ENCODE measurements at places on chromosomes 7 and 10. TPM values are rescaled to one million over a fixed set of nuclear protein-coding genes. Genes with fewer than 3 reads are reported as not detected.

Gene EPHB6
- 32.8 TPM for total RNA-seq

- no peak for DNase-seq
Observed at GRCh38 chr10:3836222-3836820, 51.3 kb upstream of the KLF6 start.

Gene TMEM26
- total RNA-seq = not detected

- DNase-seq = no peak
Observed at GRCh38 chr10:117442521-117442920, 67.3 kb upstream of the PDZD8 start.

GRCh38 chr7:2757361-2757903, 69.4 kb downstream of the AMZ1 start:
- DNase-seq = no peak

Gene TMEM196
- not detected for total RNA-seq

Gene HYAL4
- 0.14 TPM for total RNA-seq
